ENCODE measurements at places on chromosomes 12 and 14.
A peak's percentile ranks its signal among the peaks of the same experiment; 100 is the strongest.

- DNase-seq: no peak
These were observed 29.3 kb upstream of the FZD10 start for GRCh38 chr12:130132831-130133511.

DNA sequence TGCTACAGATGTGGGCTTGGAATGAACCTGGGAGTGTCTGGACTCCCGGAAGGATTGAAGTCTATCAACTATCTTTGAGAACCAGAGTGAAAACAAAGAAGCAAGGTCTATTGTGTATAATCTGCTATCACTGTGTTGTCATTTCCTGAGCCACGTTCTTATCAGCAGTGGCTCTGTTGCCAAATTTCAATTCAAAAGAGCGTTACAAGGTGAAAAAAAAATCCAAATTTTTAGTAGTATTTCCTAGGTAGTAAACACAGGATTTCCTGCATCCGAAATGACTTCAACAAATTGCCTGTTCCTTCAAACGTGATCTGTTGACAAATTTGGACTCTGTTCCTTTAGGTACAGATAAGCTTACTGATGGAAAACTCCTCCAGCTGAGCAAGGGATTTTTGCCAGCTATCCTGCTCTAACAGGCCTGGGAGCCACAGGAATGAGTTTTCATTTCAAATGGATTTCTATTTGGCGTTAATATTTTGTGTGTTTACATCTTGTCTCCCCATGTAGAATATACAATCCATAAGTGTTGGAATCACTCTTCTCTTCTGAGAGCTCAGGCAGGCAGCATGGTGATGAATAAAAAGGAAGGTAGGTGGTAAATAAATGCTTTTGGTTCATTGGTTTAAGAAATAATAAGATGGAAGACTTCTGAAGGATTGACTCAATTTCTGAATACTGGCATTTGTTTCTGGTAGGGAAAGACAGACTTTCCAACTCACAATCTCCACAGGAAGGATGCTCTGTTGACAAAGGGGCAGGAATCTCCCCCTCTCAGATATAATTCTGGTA is 58.5 kb downstream of the GPR135 start:
- peak; percentile 53 for DNase-seq

DNA sequence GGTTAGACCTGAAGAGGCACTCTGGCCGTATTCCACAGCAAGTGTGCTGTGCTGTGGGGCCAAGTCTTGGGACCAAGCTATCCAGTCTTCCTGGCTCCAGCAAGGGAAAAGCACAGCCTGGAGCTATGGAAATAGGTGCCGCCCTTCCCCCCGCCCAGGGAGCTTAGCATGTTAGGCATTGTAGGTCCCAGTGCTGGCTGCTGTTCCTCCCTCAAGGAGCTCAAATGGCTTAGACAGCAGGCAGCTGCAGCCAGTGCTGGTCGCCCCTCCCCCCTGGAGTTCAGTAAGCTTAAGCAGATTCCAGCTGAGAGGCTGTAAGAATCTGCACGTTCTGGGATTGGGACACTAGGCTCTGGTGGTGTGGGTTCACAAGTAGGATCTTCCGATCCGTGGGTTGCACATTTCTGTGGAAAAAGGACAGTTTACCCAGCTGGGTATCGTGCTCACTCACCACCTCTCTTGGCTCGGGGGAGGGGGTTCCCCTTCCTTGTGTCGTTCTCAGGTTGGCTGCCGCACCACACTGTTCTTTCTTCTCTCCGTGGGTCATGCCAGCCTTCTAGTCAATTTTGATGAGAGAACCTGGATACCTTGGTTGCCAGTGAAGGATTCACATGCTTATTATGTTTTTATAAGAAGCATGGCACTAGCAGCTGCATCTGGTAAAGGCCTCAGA is 127.3 kb downstream of the CNTN1 start:
- peak; percentile 2 for DNase-seq

GRCh38 chr12:122382919-122383350 is 39.5 kb downstream of the CLIP1 start:
- DNase-seq: no peak

- no peak for DNase-seq
These were observed 32.9 kb downstream of the TSPAN8 start for GRCh38 chr12:71124835-71125460.

All from fibroblast of skin of right biceps (primary cell).